ENCODE measurements at places on chromosomes 3 and 15. TPM values are rescaled to one million over a fixed set of nuclear protein-coding genes. Genes with fewer than 3 reads are reported as not detected.
A peak's percentile ranks its signal among the peaks of the same experiment; 100 is the strongest.

PP2D1 gene
- polyA plus RNA-seq = 0.40 TPM

PLCH1 gene
- 1.4 TPM for polyA plus RNA-seq

GATA2 gene
- polyA plus RNA-seq = 3.5 TPM

OIP5 gene
- 3.6 TPM for polyA plus RNA-seq

DNA sequence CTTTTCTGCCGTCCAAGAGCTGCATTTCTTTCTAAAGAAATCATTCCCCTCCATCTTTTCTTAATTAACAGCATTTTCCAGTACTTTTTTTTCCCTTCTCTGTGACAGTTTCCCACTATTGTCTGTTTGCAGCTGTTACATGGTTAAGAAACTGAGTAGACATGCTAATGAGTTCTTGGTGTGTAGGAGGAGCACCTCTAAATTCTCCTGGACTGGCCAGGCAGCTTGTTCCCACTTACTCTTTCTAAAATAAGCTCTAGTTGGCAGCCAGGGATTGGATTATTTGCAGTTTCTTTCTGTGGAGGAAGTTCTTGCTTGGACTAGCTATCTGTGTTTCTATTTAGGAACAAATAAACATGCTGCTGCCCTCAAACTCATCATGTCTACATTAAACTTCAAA, 235.1 kb upstream of the GAP43 start:
- DNase-seq = no peak

DNA sequence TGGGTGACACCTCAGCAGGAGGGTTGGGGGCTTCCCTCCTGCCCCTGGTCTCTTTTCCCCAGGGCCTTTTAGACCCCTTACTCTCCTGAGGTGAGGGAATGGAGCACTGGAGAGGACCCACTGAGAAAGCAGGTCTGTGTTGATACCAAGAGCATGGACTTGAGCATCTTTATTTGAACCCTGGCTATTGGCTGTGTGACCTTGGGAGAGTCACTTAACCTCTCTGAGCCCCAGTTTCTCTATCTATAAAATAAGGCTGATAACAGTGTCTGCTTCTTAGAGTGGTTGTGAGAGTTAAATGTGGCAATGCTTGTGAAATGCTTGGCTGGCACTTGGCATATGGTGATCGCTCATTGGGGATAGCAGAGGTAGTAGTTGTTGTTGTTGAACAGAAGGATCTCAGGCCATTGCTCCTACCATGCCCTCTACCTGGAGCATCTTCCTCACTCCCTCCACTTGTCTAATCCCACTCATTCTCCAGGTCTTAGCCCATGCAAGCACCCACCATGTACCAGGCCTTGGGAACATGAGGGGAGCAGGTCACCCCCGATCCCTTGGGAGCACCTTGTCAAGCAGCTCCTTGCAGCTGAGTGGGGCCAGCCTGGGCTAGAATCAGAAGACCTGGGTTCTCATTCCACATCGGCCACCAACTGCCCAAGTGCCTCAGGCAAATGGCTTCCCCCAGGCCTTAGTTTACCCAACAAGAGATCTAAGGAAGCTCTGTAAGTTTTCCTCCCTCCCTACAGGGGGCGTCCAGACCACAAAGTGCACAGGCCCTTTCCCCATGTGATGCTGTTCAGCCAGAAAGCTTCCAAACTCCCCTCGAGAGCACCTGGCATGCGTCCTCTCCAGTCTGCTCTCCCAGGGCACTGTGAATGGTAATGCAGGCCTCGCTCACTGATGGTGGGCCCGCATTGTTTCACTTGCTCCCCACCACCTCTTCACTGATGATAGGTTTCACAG, 96.7 kb downstream of the LSM3 start:
- no peak for DNase-seq

GRCh38 chr3:161415506-161416231, 44.4 kb upstream of the SPTSSB start:
- peak; percentile 28 for DNase-seq
